Activated CD8-positive, alpha-beta memory T cell treated with anti-CD3 and anti-CD28 coated beads, Interleukin-2, amount 10 ng/mL, durations not matched to agents 7 days and 5 days (primary cell): ENCODE measurements at places on chromosomes 12 and 14.

DNA sequence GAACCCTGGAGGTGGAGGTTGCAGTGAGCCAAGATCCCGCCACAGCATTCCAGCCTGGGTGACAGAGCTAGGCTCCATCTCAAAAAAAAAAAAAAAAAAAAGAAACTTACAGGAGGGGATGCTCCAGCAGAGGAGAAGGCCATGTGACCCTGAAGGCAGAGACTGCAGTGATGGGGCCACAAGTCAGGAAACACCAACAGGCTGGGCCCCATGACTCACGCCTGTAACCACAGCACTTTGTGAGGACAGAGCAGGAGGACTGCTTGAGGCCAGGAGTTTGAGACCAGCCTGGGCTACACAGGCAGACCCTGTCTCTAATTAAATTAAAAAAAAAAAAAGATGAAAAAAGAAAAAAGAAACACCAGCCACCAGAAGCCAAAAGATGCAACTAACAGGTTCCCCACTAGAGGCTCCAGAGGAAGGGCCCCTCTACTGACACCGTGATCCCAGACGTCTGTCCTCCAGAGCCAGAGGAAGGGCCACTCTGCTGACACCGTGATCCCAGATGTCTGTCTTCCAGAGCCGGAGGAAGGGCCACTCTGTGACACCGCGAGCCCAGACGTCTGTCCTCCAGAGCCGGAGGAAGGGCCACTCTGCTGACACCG, 9.1 kb upstream of the GLT1D1 start:
- DNase-seq, result peak; percentile 61

DNA sequence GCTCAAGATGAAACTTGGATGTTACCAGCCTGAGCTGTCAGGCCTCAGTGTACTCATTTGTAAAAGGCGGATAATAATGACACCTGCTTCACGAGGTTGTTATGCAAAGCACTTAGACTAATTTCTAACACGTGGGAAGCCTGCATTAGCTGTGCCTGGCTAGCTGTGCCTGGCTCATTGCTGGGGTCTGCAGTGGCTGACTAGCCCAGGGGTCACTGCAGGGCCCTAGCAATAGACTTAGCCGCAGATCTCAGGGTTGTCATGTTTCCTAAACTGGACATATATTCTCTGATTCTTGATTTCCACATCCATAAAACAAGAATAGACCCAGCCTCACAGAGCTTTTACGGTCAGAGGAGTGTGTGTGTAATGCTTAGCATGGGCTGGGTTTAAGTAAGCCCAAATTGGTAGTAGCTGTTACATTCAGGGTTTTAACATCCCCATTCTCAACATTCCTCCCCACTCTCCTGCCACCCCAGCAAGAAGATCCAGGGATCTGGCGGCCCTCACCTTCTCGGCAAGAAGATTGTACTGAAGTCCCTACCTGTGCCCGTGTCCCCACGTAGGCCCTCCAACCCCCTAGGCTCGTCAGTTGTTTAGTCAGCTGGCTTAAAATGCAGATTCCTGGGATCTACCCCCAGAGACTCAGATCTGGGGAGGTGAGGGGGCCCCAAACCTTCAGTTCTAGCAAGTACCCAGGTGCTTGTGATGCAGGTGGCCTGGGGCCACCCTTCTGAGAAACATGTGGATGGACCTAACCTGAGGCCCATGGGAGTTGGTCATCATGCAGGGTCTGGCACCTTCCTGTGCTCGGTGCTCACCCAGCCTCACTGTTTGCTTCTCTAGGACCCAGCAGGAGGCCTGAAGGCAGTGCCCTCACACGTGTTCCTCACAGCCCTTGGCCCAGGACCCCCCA, 8.6 kb downstream of the NR4A1 start:
- DNase-seq, result no peak

DNA sequence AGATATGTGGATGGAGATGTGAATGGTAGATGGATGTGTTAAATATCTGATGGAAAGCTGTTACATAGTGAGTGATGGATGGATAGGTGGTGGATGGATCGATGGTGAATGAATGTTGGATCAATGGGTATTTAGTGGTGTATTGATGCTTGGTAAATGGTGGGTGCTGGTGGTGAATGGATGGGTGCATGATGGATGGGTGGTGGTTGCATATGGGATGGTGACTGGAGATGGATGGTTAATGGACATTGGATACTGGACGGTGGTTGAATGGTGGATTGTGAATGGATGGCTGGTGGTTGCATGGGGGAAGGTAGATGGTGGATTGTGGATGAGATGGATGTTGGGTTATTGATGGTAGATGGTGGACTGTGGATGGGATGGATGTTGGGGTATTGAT, 2.1 kb upstream of the LBHD2 start:
- DNase-seq, result no peak

- no peak for DNase-seq
Observed at GRCh38 chr14:94682061-94682516, 69.9 kb downstream of the SERPINA3 start.

DNA sequence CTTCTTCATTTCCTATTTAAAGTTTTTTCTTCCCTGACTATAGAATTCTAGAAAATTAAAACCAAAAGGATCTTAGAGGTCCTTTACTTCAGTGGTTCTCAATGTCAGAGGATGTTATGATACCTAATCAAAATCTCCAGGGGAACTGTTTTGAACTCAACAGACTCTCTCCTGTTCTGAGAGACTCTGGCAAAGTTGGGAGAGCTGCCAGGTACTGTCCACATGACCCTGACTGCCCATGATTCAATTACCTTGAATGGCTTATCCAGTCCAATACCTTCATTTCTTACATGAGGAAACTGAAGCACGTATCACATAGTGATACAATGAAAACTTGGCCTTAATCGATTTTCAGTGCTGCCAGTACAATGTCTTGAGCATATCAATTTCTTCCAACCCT, 16.6 kb downstream of the ALKBH1 start:
- no peak for DNase-seq

DNA sequence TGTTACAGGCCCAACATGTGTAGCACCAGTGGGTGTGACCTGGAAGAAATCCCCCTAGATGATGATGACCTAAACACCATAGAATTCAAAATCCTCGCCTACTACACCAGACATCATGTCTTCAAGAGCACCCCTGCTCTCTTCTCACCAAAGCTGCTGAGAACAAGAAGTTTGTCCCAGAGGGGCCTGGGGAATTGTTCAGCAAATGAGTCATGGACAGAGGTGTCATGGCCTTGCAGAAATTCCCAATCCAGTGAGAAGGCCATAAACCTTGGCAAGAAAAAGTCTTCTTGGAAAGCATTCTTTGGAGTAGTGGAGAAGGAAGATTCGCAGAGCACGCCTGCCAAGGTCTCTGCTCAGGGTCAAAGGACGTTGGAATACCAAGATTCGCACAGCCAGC, 8.6 kb downstream of the BCL2L14 start:
- DNase-seq, result no peak

GRCh38 chr12:116495260-116495659, 63.9 kb upstream of the MAP1LC3B2 start:
- DNase-seq, result no peak

GRCh38 chr12:42277396-42278127, 39.5 kb upstream of the YAF2 start:
- DNase-seq, result no peak

DNA sequence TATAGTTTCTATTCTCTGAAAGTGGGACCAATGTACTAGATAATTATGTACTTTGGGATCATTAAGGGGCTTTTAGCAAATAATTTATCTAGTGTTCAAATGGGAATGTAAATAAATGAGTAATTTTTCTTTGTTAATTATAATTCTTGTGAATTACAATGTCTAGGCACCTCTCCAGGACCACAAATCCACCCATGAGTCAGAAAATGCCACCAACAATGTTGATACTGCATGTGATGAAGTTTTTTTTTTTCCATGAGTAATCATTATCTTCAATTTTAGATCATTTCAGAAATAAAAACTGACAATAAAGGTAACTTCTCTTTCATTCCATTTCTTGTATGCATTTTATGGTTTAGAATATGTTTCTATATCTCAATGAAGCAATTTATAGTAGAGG, 470.3 kb downstream of the VRK1 start:
- DNase-seq, result no peak

GRCh38 chr14:76754586-76754985, 6.7 kb upstream of the VASH1 start:
- DNase-seq, result no peak

GRCh38 chr12:109053382-109054123, 1.2 kb downstream of the USP30 start:
- peak; percentile 60 for DNase-seq

DNA sequence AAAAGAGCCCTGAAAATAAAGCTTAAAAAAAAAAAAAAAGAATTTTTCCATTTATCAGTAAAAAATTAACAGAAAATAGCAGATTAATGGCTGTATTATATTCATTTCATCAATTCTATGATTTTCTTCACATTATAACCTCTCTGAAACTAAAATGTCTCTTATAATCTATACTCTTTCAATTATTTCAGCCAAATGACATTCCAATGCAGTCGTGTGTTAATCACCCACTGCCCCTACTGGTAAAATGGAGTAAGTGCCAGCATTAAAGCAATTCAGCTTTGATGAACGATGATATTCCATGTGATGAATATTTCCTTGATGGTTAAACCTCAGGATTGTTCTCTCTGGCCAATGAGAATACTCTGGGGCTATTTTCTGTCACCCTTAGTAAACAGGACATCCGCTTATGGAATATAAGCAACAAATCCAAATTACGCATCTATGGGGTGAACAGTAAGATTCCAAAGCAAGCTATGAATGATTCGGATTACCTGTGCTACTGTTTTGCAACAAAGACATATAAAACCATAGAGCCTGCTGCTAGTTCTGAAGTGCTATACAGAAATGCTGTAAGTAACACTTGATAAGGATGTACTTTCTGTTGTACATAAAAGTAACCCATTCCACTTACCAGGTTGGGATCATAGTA, 20.3 kb upstream of the SYCP3 start:
- no peak for DNase-seq

DNA sequence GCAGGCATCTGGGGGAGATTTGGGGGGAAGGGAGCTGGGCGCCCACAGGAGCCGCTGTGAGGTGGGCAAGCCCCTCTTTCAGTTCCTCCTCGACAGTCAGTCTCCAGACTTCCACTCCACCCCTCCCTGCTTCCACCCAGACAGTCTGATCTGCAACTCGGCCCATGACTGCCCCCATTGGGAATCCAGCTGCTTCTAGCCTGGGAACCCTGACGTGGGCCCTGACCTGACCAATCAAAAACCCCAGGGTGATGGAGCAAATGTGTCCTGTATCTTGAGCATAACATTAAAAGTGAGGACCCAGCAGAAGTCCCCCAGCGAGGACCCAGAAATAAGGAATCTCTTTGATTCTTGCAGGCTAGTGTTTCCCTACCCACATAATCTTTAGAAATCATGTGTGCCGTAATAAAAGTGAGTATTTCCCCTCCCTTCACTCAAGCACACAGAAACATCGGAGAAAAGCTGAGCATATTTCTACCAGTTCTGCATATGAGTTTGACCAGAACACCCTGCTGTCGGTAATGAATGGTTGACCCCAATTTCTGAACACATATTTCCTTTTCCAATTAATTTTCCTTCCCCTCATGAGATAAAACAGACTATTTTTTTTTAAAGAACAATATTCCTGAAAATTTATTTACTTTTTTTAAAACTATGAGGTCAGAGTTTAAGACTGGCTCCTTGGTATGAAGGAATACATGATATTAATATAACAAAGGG, 6.4 kb downstream of the SSH1 start:
- no peak for DNase-seq

DNA sequence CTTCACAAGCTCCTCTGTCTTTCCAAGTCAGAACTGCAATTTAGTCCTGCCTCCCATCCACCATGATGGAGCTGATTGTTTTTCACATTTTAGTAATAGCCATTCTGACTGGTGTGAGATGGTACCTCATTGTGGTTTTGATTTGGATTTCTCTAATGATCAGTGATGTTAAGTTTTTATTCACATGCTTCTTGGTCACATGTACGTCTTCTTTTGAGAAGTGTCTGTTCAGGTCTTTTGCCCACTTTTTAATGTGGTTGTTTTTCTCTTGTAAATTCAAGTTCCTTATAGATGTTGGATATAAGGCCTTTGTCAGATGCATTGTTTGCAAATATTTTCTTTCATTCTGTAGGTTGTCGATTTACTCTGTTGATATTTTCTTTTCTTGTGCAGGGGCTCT, 4.1 kb upstream of the TAS2R14 start:
- DNase-seq, result no peak

DNA sequence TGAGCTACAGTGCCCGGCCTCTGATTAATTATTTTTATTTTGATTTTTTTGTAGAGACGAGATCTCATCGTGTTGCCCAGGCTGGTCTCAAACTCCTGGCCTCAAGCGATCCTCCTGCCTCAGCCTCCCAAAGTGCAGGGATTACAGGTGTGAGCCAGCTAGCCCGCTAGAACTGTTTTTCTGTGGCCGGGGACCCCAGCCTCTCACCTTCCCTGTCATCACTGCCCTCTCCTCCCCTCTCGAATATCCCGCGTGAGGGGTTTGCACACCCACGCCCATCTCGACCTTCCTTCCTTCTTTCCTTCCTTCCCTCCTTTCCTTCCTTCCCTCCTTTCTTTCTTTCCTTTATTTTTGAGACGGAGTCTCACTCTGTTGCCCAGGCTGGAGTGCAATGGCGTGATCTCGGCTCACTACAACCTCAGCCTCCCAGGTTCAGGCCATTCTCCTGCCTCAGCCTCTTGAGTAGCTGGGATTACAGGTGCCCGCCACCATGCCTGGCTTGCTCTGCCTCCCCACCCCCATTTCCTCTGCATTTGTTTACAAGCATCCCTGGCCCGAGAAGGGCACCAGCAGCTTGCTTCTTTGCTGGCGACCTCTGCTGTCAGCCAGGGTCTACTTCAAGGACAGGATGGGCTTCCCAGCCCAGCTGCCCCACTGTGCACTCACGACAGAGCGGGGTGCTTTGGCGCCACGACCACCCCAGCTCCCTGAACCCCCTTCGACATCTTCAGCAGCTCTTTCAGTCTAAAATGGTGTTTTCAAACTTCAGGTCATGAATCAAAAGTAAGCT, 4.3 kb upstream of the TRAF3 start:
- DNase-seq, result no peak

DNA sequence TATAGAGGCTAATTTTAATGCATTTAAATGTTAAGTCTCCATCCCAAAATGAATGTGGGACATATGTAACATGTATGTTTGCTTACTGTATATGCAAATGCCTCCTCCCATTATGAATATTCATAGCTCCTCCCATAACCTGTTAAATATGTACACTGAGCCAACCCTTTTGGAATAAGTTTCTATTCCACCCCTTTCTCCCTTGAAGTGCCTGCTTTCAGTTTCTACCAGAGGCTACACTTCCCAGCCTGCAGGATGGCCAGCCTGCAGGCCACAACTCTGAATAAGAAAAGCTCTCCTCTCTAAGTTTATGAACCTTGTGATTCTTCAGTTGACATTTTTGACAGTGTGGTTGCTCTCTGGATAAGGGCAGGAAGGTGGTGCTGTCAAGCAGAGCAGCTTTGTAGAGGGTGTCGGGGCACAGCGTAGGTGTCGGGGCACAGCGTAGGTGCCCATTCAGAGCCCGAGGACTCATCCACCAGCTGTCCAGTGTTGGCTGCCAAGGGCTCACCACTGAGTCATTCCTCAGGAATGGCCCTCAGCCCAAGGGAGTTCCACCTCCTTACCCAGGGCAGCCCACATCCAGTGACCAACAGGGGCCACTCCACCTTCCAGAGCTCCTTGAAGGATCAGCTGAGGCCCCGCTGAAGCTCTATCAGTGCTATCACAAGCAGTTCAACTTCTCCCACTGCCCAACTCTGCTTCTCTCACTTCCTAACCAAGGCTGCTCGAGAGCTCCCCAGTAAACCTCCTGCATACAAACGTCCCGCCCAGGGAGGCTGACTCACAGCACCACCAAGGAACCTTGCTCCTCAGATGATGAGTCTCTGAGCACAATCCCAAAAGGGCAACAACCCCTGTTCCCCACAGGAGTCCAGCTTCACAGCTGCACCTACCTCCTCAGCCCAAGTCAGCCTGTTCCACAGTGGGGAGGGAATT, 31.4 kb downstream of the VWF start:
- DNase-seq, result no peak
